NCI-H1417 treated with DMSO at 0.1 percent for 48 hours (cell line): ENCODE measurements at places on chromosomes 3 and 15.

GRCh38 chr3:184785890-184786279 lies 26.1 kb upstream of the VPS8 start:
- DNase-seq, result no peak

GRCh38 chr3:53170325-53171063 lies 9.5 kb downstream of the PRKCD start:
- DNase-seq, result no peak

GRCh38 chr3:14413381-14414071 lies 11.1 kb downstream of the SLC6A6 start:
- DNase-seq, result no peak

GRCh38 chr15:92921215-92922131 lies 21.3 kb downstream of the CHD2 start:
- no peak for DNase-seq

DNA sequence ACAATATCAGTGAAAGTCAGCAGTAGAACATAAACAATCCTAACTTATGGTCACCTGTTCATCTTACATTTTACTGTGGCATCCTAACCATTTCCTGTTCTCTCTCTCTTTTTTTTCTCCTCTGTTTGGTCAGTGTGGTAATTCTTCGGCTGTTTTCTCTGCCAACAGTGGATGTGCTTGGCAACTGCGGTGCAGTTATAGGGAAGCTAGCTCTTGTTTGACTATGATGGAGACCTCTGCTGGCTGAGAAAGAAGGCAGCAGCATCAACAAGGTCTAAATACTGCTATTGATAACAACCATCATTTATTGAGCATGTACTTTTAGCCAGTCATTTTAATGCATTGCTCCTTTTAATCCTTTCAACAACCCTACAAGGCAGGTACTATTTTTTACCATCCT lies 723 bp upstream of the DRD3 start:
- no peak for DNase-seq

GRCh38 chr3:151011427-151011826 lies 38.9 kb upstream of the CLRN1 start:
- DNase-seq, result peak; percentile 67

DNA sequence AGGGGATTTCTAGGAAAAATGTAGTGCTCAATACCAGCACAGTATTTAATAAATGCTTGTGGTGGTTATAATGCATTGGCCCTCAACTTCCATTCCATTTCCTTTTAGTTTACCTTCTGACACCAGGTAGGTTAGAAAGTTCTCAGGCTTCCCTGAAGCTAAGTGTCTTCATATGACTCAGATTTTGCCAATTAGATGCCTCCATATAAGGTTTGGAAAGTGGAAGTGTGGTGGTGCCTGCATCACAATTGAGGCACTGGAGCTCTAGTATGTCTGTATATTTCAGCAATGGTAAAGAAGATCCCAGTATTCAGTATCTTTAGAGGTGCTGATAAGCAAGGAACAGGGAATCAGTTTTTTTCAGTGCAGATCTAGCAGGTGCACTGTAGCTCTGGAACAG lies 18.3 kb downstream of the XRN1 start:
- DNase-seq, result no peak

DNA sequence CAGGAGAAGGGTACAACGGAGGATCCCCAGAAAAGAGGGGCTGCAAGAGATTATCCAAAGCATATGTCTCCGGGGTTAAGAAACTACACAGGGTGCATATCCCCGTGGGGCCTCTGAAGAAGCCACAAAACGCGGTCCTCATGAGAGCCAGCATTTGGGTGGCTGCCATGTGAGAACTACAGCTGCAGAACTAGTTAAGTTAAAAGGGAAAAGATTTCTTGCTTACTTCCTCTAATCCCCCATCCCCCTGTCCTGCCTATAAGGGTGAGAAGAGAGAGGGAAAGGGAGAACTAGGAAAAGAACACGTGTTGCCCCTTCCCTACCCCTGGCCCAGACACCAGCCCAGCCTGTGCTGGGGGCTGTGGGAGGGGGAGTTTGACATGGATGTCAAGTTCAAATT lies 70.4 kb upstream of the PCSK6 start:
- DNase-seq, result no peak

DNA sequence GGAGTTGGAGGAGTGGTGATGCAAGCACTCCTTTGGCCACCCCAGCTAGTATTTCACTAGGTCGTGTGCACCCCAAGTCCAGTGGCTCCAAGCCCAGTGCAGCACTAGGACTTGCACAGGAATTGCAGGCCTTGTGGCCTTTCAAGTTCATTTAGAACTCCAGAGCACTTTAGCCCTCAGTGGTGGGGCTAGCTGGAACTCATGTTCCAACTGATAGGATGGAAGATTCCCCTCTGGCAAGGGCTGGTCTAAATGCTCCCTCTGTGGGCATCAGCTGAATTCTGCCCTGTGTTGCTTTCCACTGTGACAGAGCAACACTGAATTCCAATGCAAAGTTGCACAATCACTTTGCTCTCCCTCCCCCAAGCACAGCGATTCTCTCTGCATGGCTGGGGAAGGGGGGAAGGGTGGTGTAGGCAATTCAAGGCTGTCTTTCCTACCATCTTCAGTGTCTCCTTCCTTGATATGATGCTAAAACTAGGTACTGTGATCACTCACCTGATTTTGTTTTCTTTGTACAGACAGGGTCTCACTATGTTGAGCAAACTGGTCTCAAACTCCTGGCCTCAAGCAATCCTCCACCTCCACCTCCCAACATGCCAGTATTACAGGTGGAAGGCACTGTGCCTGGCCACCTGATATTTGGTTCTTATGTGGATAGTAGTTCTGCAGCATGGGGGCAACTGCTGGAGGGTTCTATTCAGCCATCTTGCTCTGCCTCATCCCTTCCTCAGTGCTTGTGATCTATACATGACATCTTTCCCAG lies 10.3 kb downstream of the USF3 start:
- DNase-seq, result no peak

DNA sequence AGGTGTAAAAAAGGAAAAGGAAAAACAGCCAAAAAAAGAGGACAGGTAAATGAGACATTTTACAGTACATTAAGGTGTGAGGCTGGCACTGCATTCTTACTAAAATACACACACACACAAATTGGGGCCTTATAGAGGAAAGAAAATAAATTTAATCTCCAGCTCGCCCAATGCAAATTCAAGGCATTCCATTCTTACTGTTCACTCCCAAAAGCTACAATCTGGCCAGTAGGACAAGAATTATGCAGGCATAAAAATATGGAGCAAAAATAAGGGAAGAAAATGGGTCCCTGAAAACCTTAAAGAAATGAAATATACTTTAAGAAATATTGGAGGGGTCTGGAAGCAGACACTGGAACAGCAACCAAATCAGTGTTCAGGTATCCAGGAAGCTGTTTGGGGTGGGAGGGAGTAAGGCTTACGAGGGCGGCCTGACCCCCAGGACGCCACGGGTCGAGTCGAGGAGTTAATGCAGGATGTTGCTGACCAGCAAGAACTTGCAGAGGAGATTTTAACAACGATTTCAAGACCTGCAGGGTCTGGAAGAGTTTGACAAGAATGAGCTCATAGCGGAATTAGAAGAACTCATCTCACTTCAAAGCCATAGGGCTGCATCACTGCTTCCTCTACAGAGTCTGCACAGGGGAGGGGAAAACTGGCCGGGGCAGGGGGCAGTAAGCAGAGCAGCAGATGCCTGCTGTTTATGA lies 245.5 kb downstream of the TBL1XR1 start:
- no peak for DNase-seq

- no peak for DNase-seq
Measured at GRCh38 chr3:78875851-78876250, 891.9 kb downstream of the ROBO1 start.

- DNase-seq, result no peak
Measured at GRCh38 chr3:128988286-128988685, 5.6 kb downstream of the CFAP92 start.

GRCh38 chr15:29618586-29618985 lies 203.7 kb downstream of the TJP1 start:
- DNase-seq, result no peak

GRCh38 chr15:68224546-68225250 lies 4.8 kb downstream of the CLN6 start:
- DNase-seq, result no peak

- DNase-seq, result no peak
Measured at GRCh38 chr3:172553526-172554252, 30.5 kb upstream of the TNFSF10 start.

GRCh38 chr3:194269610-194270145 lies 81.5 kb downstream of the CPN2 start:
- DNase-seq, result no peak

- DNase-seq, result no peak
Measured at GRCh38 chr15:93200081-93200836, 111.2 kb upstream of the RGMA start.

DNA sequence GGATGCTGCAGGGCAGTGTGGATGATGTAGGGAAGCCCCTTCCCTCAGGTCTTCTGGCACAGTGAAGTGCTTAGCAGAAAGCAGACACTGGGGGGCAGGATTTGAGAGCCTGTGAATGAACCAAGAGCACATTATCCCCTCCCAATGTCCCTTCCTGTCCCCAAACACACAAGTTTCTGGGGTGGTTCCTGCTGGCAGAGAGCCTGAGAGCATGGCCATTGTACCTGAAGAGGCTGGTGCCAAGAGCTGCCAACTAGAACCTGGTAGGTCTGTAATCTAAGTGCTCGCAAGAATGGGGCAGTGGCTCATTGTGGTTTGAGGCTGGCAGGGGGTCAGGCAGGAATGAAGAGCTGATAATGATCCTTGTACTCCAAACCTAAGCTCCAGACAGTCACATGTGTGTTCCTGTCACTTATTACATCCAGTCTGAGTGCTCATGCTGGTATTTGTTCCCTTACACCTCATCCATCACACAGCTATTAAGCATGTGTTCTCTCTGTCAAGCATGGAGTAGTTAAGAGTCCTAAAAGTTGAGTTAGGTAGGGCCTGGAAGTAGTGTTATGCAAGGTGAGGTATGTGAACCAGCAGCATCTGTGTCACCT lies 6.7 kb upstream of the CCR1 start:
- DNase-seq, result no peak

GRCh38 chr15:89112341-89112971 lies 24.2 kb downstream of the ABHD2 start:
- no peak for DNase-seq

DNA sequence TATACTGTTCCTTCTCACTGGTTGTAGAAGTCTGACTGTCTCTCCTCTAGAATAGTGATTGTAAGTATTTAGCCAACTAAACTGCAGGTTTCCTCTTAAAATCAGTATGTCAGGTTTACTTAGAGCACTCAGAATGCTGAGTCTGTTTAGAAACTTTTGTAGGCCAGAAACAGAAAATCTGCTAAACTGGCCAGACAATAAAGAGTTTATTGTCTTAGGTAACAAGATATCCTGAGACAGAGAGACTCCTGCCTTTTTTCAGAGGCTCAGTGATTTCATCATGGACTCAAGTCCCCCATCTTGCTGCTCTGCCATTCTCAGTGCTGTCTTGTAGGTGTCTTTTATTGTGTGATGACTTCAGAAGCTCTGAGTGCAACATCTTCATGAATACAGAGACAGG lies 279.0 kb downstream of the MFSD1 start:
- no peak for DNase-seq

GRCh38 chr3:54273791-54274190 lies 151.4 kb downstream of the CACNA2D3 start:
- no peak for DNase-seq
